Activated T-helper 1 cell treated with anti-CD3 and anti-CD28 coated beads, Interleukin-12 subunit alpha, Interleukin-12 subunit beta, Interleukin-2, Interleukin-4 antibody, amounts not matched to agents 30 ng/mL and 10 ng/mL and 1 ng/mL, durations not matched to agents 14 hours and 24 hours and 36 hours (primary cell): ENCODE measurements at places on chromosomes 1 and 21.

GRCh38 chr1:99551812-99552614 lies 93.9 kb upstream of the PALMD start:
- DNase-seq: no peak
- no peaks in the 10 kb centered on the region for H3K4me1 ChIP-seq

GRCh38 chr1:148318904-148319242 lies 164.2 kb downstream of the PPIAL4G start:
- DNase-seq: no peak
- H3K27ac ChIP-seq: peak overlapping the region; percentile 86
- peaks cover 30% of the 10 kb centered on the region for H3K27me3 ChIP-seq
- H3K36me3 ChIP-seq: peaks cover 3% of the 10 kb centered on the region
- peak overlapping the region; percentile 89 for H3K4me3 ChIP-seq
- peaks cover 41% of the 10 kb centered on the region for H3K4me1 ChIP-seq

DNA sequence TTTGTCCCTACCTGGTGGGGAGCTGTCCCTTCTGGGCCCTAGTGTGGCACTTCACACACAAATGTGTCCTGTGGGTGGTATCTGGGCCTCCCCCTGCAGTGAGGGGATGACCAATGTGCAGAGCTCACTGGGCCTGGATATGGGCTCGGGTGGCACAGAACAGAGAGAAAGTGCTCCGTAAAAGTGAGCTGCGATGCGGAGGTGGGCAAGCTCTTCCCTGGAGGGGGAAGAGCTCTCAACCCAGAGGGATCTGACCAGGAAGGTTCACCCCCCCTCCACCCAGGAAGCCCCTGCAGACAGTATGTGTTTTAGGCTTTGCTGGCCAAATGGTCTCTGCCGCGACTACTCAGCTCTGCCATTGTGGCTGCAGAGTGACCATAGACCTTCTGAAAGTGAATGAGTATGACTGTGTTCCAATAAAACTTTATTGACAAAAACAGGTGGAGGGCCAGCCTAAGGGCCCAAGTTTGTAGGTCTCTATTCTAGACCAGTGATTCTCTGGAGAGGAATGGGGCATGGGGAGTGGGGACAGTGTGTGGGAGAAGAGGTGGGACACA lies 8.6 kb upstream of the ITGB2 start:
- peaks cover 73% of the 10 kb centered on the region for H3K4me1 ChIP-seq
- DNase-seq: no peak
- peak overlapping the region; percentile 81 for H3K4me3 ChIP-seq
- H3K36me3 ChIP-seq: peaks cover 5% of the 10 kb centered on the region
- no peaks in the 10 kb centered on the region for H3K27me3 ChIP-seq

DNA sequence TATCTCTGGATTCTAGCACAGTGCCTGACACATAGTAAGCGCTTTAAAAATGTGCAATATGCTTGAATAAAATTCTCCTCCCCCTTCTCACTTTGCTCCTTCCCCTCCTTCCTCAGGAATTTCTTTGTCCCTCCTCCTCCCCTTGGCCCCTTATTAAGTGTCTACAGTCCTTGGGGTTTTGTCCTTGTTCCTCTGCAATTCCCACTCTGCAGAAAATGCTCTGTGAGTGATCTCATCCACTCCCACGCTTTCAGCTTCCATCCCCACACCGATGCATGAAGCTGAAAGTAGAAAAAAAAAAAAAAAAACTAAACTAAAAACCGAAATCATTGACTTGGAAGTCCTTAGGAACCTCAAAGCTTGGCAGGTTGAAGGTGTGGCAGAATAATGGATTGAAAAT lies 273.6 kb downstream of the RRAGC start:
- H3K27ac ChIP-seq: no peak overlapping the region
- peaks cover 11% of the 10 kb centered on the region for H3K4me1 ChIP-seq
- peaks cover 24% of the 10 kb centered on the region for H3K27me3 ChIP-seq
- no peak for DNase-seq
- no peaks in the 10 kb centered on the region for H3K36me3 ChIP-seq

DNA sequence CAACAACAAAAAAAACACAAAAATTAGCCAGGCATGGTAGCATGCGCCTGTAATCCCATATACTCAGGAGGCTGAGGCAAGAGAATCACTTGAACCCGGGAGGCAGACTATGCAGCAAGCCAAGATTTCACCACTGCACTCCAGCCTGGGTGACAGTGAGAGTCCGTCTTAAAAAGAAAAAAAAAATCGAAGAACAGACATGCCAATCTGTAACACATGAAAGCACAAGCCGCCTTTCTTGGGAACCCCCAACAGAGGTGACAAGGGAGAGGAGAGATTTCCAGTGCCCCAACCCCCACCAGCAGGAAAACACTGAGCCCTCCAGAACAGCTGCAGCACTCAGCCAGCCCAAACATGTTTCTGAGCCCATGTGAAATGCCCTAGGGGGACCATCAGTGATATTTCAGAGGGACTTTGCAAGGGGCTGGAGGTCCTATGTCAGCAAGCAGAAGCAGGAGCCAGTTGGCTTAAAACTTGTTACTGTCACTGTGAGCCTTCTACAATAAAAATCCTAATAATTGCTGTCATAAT lies 14.2 kb upstream of the EFNA1 start:
- H3K4me3 ChIP-seq: no peak overlapping the region
- H3K4me1 ChIP-seq: no peaks in the 10 kb centered on the region
- no peaks in the 10 kb centered on the region for H3K36me3 ChIP-seq
- peaks cover 13% of the 10 kb centered on the region for H3K27me3 ChIP-seq
- DNase-seq: no peak

- no peak for DNase-seq
- no peak overlapping the region for H3K27ac ChIP-seq
- H3K36me3 ChIP-seq: peaks cover 46% of the 10 kb centered on the region
- peaks cover 54% of the 10 kb centered on the region for H3K4me1 ChIP-seq
- H3K27me3 ChIP-seq: no peaks in the 10 kb centered on the region
- H3K4me3 ChIP-seq: no peak overlapping the region
Measured at GRCh38 chr1:161206411-161207140, 4.4 kb downstream of the NDUFS2 start.

DNA sequence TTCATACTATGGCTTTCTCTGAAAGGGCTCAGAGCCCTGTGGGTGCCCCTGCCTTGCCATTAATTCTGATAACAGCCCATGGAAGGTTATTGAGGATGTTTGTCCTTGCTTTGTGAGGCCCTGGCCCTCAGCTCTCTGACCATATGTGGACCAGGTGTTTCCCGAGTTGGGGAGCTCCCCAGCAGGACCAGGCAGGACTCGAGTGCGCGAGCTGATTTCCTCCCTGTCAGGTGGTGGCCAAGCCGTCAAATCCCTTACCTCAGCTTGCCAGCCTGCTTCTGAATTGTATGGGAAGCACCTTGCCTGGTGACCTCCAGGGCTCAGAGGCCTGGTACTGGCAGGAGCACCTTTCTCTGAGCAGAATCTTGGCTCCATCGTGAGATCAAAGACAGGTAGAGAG lies 17.9 kb upstream of the SDE2 start:
- DNase-seq: no peak
- no peaks in the 10 kb centered on the region for H3K4me1 ChIP-seq
- H3K36me3 ChIP-seq: no peaks in the 10 kb centered on the region

DNA sequence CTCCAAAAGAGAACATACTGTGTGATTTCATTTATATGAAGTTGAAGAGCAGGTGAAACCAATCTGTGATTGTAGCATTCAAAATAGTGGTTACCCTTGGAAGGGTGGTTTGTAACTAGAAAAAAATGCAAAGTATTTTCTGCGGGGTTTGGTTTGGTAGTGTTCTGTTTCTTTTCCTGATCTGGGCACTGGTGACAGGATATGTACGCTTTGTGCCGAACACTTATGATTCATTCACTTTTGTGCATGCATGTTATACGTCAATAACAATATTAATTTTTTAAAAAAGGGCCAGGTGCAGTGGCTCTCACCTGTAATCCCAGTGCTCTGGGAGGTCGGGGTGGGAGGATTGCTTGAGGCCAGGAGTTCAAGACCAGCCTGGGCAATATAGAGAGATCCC lies 63.8 kb downstream of the CD34 start:
- H3K27me3 ChIP-seq: no peaks in the 10 kb centered on the region
- no peak overlapping the region for H3K27ac ChIP-seq
- H3K4me1 ChIP-seq: peaks cover 65% of the 10 kb centered on the region
- DNase-seq: no peak
- peaks cover 30% of the 10 kb centered on the region for H3K36me3 ChIP-seq

DNA sequence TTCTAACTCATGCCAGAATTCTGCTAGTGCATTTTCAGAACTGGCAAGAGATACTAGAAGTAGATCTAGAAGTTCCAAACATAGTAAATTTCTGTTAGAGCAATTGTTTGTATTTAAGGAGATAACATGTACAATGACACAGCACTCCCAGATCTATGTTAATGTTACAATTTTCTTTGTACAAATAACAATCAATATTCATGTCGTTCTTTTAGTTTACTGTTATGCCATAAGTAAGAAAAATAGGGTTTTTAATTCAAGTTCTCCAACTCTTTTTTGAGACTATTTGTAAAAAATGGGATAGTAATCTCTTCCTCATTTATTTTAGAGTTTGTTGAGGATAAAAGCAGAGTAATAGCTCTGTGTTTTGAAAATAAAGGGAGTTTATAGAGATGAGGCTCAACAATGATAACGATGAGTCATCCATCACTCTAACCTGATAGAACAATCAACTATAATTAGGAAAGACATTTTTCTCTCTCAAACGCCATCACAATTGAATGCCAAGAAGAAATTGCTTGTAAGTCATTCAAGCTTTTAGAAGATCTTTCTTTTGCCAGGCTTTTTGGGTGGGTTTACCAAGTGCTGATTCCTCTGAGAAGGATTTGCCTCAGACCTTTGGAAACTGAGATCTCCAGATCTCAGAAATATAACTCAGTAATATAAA lies 638 bp downstream of the CD84 start:
- H3K4me3 ChIP-seq: peak overlapping the region; percentile 85
- H3K36me3 ChIP-seq: peaks cover 19% of the 10 kb centered on the region

DNA sequence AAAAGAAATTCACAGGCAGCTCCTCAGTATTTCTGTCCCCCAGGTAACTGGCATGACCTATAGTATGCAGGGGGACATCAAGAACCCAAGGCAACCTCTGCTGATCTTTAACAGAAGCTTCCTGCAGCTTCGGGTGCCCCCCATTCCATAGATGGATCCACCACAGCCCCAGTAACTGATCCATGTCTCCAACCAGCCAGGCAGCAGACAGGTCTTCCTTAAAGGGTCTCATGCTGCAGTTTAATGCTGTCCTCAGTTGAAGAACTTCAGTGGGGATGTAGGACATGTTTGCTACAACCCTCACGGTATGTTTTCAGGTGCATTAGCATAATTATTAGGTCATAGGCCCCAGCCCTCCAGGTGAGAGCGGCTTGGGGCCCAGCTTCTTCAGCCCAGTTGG lies 90.9 kb upstream of the OLIG2 start:
- H3K27me3 ChIP-seq: peaks cover 1% of the 10 kb centered on the region
- H3K4me1 ChIP-seq: peaks cover 26% of the 10 kb centered on the region
- H3K36me3 ChIP-seq: peaks cover 2% of the 10 kb centered on the region
- no peak overlapping the region for H3K4me3 ChIP-seq

GRCh38 chr21:38289705-38290485 lies 33.1 kb downstream of the KCNJ15 start:
- no peak overlapping the region for H3K27ac ChIP-seq
- no peaks in the 10 kb centered on the region for H3K4me1 ChIP-seq
- no peak for DNase-seq
- H3K36me3 ChIP-seq: no peaks in the 10 kb centered on the region
- H3K27me3 ChIP-seq: no peaks in the 10 kb centered on the region
- H3K4me3 ChIP-seq: no peak overlapping the region

- H3K36me3 ChIP-seq: peaks cover 38% of the 10 kb centered on the region
- DNase-seq: no peak
- H3K4me1 ChIP-seq: peaks cover 22% of the 10 kb centered on the region
- peak overlapping the region; percentile 59 for H3K27ac ChIP-seq
- no peak overlapping the region for H3K4me3 ChIP-seq
Measured at GRCh38 chr1:30732277-30732996, 9.1 kb upstream of the MATN1 start.

DNA sequence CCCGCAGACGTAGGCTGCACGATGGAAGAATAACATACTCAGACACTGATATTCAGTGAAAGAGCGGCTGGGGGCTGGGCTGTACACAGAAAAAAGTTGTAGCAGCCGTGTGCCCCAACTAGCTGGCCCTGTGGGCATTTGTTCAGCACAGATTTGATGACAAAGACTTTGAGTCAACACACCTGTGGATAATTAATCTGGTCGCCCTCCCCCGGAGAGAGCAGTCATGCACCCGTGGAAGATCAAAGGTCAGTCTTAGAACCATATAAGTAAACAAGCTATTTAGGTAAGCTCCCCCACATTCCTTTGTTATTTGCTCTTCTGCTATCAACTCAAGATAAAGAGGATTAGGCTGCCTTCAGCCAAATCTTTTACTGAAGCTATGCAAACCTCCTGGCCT lies 148.4 kb upstream of the HMCN1 start:
- DNase-seq: no peak
- H3K36me3 ChIP-seq: peaks cover 10% of the 10 kb centered on the region
- no peaks in the 10 kb centered on the region for H3K4me1 ChIP-seq
- H3K27me3 ChIP-seq: no peaks in the 10 kb centered on the region
- no peak overlapping the region for H3K27ac ChIP-seq

DNA sequence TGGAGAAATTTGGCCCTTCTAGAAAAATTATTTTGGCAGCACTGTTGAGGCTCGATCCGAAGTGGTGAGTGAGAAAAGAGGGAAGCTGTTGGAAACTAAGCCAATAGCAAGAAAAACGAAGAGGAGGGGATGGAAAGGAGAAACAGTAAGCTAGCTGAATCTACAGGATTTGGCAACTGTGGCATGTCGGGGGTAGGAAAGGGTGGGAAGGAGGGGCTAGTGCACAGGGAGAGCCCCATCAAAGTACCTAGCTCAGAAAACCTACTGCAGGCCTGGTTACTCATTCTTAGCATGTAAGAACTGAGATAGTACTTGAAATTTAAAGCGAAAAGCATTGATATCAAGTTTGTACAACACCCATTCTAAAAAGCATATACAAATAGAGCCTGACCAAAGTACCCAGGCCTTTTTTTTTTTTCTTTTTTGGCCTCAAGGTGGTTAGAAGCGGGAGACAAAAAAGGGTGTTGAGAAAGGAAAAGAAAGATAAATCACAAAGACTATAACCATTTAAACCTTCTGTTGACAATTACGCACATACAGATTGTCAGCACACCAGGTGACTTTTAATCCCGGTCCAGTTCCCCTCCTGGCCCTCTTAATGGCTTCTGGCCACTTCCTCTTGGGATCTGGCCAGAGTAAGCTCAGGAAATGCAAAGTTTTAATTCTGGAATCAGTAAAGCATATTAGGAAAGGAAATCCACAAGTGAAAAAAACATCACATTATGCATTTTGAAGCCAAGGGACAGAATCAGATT lies 50.4 kb downstream of the SLC16A1 start:
- H3K27ac ChIP-seq: peak overlapping the region; percentile 59
- peaks cover 6% of the 10 kb centered on the region for H3K36me3 ChIP-seq
- H3K4me3 ChIP-seq: no peak overlapping the region
- peaks cover 32% of the 10 kb centered on the region for H3K4me1 ChIP-seq
- DNase-seq: no peak
